ENCODE measurements at places on chromosomes 5 and 9.

DNA sequence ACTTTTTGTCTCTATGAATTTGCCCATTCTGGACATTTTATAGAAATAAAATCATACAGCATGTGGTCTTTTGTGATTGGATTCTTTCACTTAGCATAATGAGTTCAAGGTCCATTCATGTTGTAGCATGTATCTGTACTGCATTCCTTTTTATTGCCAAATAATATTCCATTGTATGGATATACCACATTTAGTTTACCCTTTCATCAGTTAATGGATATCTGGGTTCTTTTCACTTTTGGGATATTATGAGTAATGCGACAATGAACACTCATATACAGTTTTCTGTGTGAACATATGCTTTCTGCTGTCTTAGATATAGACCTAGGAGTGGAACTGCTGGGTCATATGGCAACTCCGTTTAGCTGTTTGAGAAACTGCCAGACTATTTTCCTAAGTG is 41.3 kb upstream of the MAST4 start:
- no peak for DNase-seq

DNA sequence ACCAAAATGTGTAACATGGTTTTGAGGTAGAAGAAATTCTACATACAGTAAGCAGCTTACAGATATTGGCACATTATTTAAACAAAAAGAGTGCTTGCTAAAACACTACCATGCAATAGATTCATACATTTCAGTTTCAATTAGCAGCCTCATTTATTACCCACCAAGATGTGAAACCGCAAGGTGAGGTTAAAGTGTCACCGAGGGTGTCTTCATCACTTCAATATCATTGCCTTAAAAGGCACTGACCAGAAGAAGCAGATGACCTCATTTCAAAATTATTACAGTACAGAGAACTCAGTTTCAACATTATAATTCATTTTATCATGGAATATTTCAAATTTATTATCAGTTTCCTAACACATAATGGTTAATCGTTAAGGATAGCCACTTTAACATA is 302.2 kb downstream of the ISL1 start:
- no peak for DNase-seq

DNA sequence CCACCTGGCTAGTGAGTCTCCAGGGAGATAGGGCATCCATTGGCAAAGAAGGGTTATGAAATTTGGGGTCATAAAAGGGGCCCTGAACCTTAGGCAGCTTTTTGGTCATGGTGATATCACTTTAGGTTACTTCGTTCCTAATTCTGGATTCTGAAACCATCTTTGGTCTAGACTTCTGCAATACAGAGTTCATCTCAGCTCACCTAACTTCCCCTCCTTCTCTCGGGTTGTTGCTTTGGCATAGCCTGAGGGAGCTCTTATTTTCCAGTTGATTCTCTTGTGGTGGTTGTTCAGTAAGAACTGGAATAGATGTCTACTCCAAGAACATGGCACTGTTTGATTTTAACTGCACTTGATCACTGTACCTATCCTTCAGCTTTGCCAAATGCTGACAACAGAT is 148.9 kb upstream of the RUSC2 start:
- DNase-seq: no peak

DNA sequence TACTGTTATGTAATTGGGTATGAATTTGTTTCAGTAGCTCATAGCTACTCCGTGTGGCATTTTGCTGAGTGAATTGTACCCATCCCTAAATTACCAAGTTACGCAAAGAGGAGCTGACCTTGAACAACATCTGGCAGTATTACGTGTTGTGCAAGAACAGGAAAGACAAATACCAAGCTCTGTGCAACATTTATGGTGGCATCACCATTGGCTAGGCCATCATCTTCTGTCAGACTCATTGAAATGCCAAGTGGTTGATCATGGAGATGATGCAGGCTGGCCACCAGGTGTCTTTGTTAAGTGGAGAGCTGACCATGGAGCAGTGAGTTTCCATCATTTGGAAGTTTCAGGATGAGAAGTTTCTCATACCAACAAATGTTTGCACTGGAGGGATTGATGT is 15.0 kb downstream of the ZSWIM6 start:
- peak; percentile 49 for DNase-seq

GRCh38 chr5:171395042-171395441 is 7.4 kb downstream of the NPM1 start:
- no peak for DNase-seq

DNA sequence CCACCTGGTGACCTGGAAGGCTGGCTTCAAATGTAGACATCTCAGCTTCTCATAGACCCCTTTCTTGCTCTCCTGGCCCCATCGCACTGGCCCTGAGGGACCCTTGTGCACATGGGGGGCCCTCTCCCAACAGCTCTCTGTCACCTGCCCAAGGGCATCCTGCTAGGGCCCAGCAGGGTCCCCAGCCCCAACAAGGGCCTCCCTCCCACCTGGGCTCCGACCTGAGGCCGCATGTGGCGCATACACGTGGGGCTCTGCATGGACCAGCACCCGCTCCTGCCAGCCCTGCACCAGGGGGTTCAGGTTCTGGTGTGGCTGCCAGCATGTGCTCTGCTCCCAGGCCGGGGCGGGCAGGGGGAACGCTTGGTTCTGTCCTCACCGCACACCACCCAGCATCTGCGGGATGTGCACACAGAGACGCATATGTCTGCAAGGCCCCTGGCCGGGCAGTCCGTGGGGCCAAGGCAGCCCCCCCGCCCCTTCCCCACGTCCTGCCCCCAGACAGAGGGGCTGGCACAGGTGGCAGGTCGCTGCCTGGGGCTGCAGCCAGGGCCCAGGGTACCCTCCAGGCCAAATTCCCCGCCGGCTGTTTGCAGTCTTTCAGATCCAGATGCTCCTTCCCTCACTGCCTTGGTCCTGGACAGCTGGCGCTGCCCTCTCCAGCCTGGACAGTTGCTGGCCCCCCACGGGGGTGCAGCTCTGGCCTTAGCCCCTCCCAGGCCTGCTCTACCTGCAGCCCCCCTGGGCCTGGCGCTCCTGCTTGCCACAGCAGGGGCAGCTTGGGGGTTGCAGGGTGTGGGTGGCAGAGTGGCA is 17.9 kb upstream of the NRARP start:
- no peak for DNase-seq

DNA sequence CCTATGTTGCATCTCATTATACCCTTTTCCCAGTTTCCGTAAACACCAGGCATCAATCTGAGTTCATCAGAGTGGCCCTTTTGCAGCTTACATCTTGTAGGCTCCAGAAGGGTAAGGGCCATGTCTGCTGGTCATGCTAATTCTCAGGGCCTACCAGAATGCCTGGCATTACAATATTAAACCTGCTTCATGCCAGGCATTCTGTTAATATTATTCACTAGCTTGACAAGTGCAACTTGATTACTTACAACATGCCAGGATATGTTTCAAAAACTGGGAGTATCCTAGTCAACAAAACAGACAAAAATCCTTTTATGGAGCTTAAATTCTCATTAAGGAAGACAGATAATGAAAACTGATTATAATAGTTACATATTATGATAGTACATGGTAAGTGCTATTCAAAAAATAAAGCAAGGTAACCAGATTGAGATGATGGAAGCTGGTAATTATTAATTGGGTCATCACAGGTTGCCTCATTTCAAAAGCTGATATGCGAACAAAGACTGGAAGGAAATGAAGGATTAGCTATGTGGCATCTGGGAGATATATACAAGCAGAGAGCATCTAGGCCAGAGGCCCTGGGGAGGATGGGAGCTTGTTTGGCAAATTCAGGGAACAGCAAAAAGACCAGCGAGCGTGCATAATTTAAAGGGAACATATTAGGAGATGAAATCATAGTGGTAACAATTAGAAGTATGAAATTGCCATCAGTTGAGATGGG is 406.3 kb downstream of the DMRT2 start:
- no peak for DNase-seq

GRCh38 chr5:54720341-54720740 is 202.8 kb downstream of the SNX18 start:
- DNase-seq: no peak

GRCh38 chr9:74920944-74921626 is 31.6 kb downstream of the C9orf40 start:
- DNase-seq: no peak

GRCh38 chr5:178278358-178279023 is 45.9 kb upstream of the PHYKPL start:
- DNase-seq: no peak

All from amniotic epithelial cell (primary cell).